ENCODE measurements at places on chromosomes 5 and 9. TPM values are rescaled to one million over a fixed set of nuclear protein-coding genes. Genes with fewer than 3 reads are reported as not detected.

The ACTBL2 gene
- not detected for total RNA-seq

DNA sequence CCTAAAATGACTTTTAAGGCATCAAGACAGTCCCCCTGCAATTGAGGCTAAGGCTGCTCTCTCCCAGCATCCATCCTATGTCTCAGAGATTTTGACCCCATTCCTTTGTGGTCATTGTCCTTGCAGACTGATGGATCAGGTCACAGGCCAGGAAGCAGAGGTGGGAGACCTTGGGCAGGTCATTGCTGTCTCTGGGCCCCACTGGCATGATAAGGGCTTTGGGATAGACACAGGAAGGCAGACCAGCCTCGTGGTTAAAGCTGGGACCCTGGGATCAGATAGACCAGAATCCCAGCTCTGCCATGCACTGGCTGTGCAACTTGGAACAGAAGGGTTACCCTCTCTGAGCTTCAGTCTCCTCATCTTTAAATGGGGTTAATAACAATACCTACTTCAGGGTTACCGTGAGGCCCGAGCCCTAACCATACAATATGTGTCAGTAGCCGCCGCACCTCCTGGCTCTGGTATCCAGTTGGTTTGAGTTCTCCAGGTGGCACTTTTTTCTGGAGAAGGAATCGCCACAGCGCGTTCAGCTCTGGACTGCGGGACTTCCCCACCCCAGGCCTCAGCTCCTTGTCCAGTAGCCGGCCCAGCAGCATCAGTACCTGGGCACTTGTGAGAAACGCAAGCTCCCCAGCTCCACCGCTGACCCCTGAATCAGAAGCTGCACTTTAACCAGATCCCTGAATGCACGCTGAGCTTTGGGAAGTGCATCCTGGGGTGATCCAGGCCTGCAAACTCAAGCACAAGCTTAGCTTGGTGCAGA, 21.4 kb downstream of the LAMC3 start:
- peaks cover 20% of the 10 kb centered on the region for H3K27me3 ChIP-seq
- no peak overlapping the region for H3K4me3 ChIP-seq
- no peak overlapping the region for H3K27ac ChIP-seq
- H3K4me1 ChIP-seq: no peaks in the 10 kb centered on the region

GRCh38 chr5:123215929-123216702, 127.1 kb downstream of the PRDM6 start:
- H3K4me1 ChIP-seq: no peaks in the 10 kb centered on the region
- no peak overlapping the region for H3K27ac ChIP-seq
- no peaks in the 10 kb centered on the region for H3K36me3 ChIP-seq

The DRD1 gene
- not detected for total RNA-seq

The TRIM52 gene
- total RNA-seq: 5.7 TPM

DNA sequence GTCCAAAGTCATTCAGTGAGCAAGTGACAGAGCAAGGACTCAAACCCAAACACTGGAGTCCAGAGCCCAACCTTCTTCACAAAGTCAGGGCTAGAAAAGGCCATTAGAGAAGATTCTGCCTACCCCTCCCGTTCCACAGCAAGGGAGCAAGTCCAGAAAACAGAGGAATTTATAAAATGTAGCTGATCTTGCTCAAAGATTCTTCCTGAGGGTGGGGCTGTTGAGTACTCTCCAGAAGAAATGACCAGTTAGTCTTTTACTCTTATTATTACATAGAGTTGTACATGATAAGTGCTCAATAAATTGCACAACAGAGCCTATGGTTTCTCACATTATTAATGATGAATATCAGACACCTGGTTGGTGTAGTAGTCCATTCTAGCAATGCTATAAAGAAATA, 39.3 kb upstream of the HMHB1 start:
- H3K27ac ChIP-seq: no peak overlapping the region
- H3K4me1 ChIP-seq: no peaks in the 10 kb centered on the region
- no peaks in the 10 kb centered on the region for H3K36me3 ChIP-seq
- no peak overlapping the region for H3K4me3 ChIP-seq

GRCh38 chr5:124745928-124746915, at the start of gene ZNF608:
ZNF608 (minus strand) TSS chr5:124746639; CDS start chr5:124744989, 1,650 bp downstream.
- DNase-seq: peak; percentile 6
- peaks cover 27% of the 10 kb centered on the region for H3K27me3 ChIP-seq
- H3K4me3 ChIP-seq: peak within 1 kb of the TSS; percentile 73

DNA sequence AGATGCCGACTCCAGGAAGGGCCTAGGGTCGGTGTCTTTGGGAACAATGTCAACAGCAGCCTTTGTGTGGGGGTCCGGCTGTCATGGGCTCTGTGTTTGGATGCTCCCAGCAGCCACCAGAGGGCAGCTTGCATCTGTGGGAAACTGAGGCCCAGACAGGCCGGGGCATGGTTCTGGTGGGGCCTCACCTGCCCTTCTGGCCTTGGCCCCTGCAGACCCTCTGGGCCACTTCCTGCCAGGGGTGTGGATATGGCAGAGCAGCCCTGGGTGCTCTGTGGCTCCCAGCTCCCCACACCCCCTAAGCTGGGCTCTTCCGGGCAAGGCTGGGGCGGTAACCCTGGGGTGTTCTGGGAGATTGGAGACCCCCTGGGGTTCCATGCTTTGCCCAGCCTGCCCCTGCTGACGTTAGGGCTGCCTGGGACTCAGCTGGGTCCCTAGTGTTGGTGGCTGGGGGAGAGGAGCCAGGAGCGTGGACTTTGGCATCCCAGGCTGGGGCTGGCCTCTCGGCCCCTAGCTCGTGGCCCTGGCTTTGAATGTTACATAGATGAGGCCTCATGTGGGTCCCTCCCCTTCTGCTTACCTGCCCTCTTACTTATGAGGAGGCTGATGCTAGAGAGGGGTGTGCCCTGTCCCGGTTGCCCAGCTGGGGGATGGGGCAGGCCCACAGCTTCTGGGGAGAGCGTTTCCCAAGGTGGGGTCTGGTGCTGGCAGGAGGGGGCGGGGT, 38.3 kb downstream of the RXRA start:
- H3K4me1 ChIP-seq: peaks cover 61% of the 10 kb centered on the region
- peak overlapping the region; percentile 74 for H3K27ac ChIP-seq
- no peak overlapping the region for H3K4me3 ChIP-seq
- peak; percentile 76 for DNase-seq
